ENCODE measurements at places on chromosomes 2 and 18. TPM values are rescaled to one million over a fixed set of nuclear protein-coding genes. Genes with fewer than 3 reads are reported as not detected.
A peak's percentile ranks its signal among the peaks of the same experiment; 100 is the strongest.

Gene CCDC68
- total RNA-seq = 1.2 TPM

DNA sequence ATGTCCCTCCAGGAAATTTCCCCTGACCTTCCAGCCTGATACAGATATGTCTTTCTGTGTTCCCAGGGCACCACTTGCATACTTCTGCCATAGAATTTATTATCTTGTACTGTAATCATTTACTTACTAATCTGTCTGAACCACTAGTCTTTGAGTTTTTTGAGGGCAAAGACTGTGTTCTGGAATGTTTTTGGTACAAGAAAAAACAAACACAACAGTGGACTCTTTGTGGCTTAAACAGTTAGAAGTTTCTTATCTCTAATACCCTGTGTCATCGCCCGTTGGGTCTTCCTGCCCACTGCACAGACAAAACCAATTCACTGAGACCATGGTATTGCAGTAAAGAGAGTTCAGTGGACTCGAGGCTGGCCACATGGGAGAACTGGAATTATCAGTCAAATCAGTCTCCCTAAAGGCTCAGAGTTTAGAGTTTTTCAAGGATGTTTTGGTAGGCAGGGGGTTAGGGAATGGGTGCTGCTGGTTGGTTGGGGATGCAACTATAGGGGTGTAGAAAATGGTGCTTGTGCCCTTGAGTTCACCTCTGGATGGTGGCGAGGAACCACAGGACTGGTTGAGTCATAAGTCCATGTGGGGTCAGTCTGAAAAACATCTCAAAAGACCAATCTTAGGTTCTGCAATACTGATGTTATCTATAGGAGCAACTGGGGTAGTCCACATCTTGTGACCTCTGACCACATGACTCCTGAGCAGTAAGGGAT lies 20.3 kb downstream of the RALB start:
- no peaks in the 10 kb centered on the region for H3K27me3 ChIP-seq
- peaks cover 4% of the 10 kb centered on the region for H3K36me3 ChIP-seq
- DNase-seq = no peak
- H3K4me3 ChIP-seq = no peak overlapping the region
- H3K4me1 ChIP-seq = 0 out of 2 replicates have a peak, but pooled peaks cover 6% of the 10 kb centered on the region

DNA sequence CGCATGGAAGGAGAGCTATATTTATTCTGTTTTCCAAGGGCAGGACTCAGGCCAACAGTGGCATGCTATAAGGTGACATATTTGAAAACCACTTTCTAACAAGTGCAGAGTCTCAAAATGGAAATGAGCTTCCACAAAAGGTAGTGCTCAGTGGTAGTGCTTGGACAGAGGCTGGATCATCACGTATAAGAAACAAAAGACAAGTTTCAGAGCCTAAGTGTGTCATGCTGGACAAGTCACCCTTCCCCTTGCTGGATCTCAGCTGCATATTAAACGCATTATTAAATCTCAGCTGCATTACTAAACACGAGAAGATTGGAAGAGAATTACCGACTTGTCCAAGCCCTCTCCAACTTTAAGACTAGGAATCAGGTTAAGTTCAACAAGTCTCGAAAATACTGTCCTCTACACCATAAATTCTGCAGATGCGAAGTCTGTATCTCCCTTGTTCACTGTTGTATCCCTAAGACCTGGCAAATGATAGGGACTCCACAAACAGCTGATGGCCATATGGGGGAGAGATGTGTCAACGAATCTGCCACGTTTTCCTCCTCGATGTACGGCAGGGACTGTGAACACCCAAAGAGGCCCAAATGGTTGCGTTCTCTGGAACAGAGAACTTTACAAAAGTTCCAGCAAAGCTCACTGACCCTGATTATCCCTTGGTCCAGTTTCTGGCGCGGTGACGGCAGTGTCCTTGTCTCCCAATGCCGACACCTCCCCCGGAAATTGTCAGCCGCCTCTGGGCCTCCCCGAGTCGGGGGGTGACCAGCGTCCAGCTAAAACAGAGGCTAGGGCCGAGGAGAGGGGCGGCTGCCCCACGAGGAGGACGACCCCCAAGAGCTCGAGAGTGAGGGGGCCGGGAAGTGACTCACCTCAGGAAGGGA lies 611 bp downstream of the NOL10 start:
- no peak overlapping the region for H3K27ac ChIP-seq
- H3K4me3 ChIP-seq = peak overlapping the region; percentile 99
- H3K27me3 ChIP-seq = no peaks in the 10 kb centered on the region

GRCh38 chr2:114550364-114550763 lies 107.9 kb downstream of the DPP10 start:
- no peak overlapping the region for H3K4me3 ChIP-seq
- H3K27ac ChIP-seq = no peak overlapping the region
- DNase-seq = no peak
- H3K4me1 ChIP-seq = no peaks in the 10 kb centered on the region

DNA sequence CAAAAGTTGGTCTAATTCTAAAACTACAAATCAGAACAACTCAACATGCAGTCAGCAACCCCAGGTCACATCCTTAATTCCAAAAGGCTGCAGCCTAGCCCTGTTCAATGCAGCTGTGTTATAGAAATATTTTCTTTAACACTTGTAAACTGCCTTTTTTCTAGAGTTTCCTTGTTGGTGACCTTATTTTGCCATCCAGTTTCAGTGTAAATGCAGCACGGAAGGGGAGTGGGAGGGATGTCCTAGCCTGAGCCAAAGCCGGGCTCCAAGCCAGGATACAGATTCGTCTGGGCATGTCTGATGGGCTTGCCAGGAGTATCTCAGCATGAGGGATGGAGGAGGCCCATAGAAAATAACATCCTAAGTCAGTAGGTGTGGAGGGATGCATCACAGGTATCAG lies 17.7 kb upstream of the SP3 start:
- no peaks in the 10 kb centered on the region for H3K36me3 ChIP-seq
- no peak for DNase-seq
- H3K4me1 ChIP-seq = peaks cover 13% of the 10 kb centered on the region
- H3K27me3 ChIP-seq = no peaks in the 10 kb centered on the region

DNA sequence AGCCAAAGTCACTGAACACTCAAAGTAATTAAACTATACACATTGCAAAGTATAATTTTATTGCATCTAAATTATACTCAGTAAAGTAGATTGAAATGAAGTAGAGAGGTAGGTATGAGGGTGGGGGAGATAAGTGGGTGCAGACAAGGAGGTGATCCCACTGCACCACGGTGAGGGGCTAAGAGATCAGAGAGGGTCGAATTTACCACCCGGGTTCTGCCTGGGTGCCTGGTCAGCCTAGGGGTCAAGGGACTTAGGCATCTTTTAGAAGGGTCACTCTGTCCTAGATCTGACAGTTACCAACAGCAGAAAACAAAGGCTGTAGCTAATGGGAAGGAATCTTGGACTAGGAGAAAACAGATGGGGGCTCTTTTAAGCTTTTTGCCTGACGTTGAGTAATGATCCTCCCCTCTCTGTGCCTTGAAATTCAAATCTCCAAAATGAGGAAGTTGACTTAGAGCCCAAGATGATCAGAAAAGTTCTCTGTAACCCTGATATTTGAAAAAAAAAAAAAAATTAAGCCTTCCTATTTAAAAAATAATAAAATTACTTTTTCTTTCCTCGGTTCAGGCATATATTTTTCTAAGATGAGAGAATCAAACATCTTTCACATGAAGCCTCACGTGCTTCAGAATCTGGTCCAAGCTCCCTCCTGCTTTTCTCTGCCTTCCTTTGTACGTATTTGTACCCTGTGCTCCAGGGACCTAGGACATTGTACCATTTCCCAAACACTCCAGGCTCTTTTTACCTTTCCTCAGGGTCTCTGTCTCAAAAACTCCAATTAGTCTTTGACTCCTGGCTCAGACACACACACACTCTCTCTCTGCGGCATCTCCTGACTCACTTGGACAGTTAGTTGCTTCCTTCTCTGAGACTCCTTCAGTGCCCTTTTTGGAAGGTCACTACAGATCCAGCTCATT lies 353.9 kb downstream of the CYRIA start:
- no peak overlapping the region for H3K27ac ChIP-seq
- H3K4me3 ChIP-seq = no peak overlapping the region
- no peaks in the 10 kb centered on the region for H3K36me3 ChIP-seq
- DNase-seq = no peak
- no peaks in the 10 kb centered on the region for H3K4me1 ChIP-seq

Measured in GM23338 (cell line).